GM12878 (cell line): ENCODE measurements at places on chromosomes 3 and 15.

- DNase-seq, result no peak
Observed at GRCh38 chr3:107833043-107833442, 257.8 kb downstream of the CD47 start.

DNA sequence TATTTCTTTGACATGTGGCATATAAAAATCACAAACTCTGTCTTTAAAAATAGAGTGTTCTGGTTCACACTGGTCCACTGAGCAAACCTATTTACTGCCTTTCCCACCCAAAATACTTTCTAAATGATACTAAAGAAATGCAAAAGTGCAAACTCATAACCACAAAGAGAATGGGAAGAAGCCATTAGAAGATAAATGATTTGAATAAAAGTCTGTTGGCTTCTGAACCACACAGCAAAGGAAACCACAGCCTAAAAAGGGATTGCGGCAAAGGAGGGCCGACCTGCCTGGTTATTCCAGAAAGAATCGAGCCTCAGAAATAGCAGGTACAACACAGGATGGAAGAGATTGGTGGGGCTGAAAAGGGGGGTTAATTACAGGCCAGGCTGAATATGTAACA is 599.5 kb downstream of the FHIT start:
- peak; percentile 8 for DNase-seq

DNA sequence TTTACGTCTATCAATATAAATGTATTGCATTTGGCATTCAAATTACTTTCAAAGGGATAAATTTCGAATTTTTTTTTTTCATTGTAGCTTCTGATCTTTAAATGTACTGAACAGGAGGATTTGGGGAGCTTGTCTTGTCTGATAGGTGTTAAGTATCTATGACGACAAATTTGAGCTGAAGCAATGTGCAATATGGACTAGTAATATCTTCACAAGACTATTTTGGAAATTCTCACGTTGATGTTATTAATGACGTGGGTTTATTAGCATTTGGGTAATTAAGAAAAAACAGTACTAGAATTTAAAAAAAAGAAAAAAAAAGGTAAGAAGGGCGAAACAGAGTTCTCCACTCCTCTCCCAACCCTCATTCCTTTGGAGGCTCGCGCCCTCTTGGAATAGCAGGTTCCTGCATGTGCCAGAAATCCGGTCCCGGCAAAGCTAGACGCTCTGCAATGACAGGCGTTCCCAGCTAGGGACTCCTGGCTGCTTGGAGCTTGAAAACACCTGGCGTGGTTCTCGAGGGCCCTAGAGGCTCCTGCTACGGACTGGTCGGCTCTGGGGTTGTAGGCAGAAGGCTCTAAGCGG is 648 bp upstream of the P2RY1 start:
- DNase-seq, result no peak

DNA sequence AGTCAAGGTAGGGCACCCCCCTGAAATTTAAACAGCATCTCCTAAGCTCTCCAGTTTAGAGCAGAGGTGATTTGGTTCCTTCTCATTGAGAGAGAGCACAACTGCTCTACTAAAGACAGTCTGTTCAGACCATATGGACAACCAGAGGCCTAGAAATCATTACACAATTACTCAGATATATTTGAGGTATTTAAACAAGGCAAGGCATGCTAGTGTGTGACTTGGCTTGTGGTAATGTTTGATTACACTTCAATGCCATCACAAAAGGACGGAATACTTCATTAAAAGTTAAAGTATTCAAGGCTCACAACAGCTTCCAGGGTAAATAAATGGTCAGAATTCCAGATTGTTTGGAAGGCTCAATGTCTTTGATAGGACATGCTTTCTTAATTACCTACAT is 110.2 kb downstream of the LRTM1 start:
- no peak for DNase-seq

DNA sequence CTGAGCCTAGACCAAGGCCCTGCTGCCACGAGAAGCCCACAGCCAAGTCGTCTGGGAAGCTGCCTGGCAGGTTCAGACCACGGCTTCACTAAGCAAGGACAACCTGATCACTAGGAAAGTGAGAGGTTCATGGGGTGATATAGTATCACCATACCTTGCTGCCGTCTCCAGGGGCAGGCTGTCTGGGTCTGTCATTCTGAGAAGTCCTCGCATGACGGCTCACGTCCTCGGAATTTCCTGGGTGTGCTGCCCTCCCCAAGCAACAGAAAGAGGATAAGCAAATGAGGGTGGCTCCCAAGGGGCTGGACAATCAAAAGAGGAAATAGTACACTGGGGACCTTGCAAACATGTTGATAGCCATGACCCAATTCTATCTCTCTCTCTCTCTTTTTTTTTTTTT is 207.4 kb upstream of the IGF1R start:
- DNase-seq, result no peak

- no peak for DNase-seq
Observed at GRCh38 chr3:72213296-72214065, 428.5 kb upstream of the PROK2 start.

DNA sequence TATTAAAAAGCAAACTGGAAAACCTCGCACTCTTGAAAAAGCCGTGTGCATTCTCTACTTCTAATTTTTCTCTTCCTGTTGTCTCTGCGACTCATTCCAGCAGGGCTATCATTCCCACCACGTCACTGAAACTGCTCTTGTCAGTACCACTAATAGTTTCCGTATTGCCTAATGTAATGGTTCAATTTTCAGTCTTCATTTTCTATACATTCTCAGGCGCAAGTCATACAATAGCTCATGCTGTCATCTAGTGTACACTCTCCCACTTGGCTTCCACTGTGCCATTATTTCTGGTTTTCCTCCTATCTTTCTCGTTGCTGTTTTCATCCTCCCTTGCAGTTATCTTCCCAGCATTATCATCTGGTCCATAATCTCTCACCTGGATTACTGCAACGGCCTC is 160.2 kb downstream of the SPATA16 start:
- no peak for DNase-seq

GRCh38 chr15:90934256-90934948 is 683 bp upstream of the UNC45A start:
- peak; percentile 43 for DNase-seq

DNA sequence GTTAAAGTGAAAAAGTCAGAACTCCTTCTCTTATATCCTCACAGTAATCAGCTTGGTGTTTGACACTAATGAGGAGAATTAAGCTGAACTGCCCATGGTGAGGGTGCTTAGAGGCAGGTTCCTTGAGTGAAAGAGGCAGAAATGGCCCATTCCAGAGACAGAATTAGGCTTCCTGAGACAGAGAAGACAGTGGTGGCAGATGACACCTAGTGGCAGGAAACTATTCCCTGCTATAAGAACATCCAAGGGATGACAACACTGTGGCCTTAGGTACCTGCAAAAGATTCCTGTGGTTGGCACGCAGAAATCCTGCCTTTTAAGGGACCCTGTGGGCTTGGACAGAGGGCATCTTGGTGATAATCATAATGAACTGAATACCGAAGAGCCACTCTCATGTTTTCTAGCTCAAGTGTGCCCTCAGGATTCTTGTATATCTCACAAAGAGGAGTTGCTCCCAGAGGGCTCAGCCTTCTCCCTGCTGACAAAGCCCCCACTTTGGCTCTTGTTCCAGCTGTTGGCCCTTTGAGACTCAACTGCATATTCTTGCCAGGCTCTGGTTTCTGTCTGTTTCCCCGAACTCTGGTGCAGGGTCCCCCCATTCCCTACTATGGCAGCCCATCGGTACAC is 56.0 kb downstream of the KBTBD12 start:
- DNase-seq, result peak; percentile 26

DNA sequence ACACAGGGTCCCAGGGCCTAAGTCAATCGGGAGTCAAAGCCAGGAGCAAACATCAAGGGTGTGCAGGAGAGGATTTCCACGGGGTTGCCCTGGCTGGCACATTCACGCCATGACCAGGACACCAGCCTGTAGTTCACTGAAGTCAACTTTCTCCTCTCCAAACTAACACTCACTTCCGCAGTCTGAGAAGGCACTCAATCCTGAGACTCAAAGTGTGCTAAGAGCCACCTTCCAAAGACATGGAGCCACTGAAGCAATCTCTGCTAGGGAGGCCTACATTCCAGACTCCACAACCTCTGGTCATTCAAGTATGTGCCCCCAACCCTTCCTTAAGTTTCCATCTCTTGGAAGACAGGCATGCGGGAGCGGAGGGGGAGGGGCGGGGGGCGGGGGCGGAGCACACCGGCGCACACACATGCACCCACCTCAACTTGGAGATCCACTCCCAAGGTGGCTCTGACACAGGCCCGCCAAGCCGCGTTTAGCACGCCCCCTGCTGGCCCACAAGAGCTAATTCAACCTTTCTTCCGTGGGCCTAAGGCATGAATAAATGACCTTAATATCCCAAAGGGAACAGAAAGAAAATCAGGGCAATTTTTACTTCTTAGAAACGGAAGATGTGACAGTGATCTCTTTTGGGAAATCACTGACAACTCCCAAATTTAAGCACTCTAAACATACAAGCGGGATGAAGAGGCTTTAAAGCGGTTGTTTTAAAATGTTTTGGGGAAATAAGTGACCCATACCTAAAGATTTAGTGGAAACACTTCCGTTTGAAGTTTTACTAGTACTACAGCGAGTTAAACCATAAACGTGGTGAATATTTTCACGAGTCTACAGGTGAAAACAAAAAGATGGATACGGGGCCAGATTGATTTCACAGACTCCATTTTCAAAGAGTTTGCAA is 162.5 kb upstream of the CHRNA7 start:
- peak; percentile 11 for DNase-seq

DNA sequence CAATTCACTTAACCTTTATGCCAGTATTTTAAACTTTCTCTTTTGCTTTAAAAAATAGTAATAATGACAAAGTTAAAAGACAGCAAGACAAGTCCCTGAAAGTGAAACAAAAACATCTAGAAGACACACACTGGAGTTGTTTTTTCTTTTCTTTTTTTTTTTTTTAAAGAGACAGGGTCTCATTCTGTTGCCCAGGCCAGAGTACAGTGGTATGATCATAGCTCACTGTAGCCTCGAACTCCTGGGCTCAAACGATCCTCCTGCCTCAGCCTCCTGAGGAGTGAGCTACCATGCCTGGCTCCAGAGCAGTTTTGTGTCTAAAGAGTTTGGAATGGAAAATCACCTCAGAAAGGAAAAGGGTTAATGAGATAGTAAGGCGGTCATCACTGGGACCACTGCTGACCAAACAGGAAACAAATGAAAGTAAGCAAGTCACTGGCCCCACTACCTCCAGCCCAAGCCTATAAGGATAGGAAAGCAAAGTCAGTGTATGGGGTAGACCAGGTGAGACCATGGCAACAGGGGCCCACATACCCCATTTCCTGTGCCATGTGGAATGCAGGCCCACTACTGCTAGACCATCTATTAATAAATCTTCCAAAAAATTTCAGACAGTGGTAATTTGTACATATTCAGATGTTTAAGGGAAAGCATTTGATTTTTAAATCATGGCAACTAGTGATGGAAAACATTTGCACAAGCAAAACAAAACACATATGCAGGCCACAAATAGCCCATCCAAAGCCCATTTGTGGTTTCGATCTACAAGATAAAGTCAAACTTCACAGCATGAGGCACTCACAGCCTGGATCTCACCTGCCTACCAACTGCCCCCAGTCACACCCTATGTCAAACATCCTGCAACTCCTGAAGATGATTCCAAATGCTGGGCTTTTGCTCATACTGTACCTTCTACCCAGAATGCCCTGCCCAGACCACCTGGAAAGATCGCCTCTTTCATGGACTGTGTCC is 62.6 kb downstream of the OSBPL10 start:
- DNase-seq, result peak; percentile 7

GRCh38 chr3:29686889-29687592 is 406.2 kb downstream of the RBMS3 start:
- peak; percentile 70 for DNase-seq

GRCh38 chr3:16842272-16843270 is 42.2 kb upstream of the PLCL2 start:
- DNase-seq, result peak; percentile 83

GRCh38 chr3:52228751-52229291 is 3.4 kb upstream of the TLR9 start:
- DNase-seq, result no peak

DNA sequence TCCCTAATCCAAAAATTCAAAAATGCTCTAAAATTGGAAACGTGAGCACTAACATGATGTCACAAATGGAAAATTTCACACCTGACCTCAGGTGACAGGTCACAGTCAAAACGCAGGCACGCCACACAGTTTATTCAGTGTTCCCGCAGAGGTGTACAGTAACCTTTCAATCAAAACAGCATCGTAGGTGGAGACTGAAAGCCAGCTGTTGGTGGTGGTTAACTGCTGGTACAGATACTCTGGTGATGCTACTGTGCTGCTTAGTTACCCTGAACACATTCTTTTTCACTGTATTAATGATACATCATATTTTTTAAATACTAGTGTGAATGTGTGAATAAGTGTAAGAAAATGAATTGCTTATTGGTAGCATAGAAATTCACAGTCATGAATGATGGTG is 23.8 kb downstream of the RAB11A start:
- DNase-seq, result no peak

DNA sequence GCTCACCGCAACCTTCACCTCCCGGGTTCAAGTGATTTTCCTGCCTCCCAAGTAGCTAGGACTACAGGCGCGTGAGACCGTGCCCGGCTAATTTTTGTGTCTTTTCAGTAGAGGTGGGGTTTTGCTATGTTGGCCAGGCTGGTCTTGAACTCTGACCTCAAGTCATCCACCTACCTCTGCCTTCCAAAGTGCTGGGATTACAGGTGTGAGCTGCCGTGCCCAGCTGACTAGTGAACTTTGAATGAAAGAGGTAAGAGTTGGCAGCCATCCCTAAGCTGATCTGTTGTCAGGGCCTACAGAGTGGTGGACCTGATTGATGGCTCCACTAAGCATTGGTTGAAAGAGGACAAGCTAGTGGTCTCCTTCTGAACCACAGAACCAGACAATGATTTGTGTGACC is 15.3 kb downstream of the PXK start:
- DNase-seq, result no peak

- DNase-seq, result no peak
Observed at GRCh38 chr3:134355416-134355815, 18.8 kb downstream of the AMOTL2 start.

GRCh38 chr15:40080847-40081246 is 27.8 kb downstream of the BMF start:
- no peak for DNase-seq

DNA sequence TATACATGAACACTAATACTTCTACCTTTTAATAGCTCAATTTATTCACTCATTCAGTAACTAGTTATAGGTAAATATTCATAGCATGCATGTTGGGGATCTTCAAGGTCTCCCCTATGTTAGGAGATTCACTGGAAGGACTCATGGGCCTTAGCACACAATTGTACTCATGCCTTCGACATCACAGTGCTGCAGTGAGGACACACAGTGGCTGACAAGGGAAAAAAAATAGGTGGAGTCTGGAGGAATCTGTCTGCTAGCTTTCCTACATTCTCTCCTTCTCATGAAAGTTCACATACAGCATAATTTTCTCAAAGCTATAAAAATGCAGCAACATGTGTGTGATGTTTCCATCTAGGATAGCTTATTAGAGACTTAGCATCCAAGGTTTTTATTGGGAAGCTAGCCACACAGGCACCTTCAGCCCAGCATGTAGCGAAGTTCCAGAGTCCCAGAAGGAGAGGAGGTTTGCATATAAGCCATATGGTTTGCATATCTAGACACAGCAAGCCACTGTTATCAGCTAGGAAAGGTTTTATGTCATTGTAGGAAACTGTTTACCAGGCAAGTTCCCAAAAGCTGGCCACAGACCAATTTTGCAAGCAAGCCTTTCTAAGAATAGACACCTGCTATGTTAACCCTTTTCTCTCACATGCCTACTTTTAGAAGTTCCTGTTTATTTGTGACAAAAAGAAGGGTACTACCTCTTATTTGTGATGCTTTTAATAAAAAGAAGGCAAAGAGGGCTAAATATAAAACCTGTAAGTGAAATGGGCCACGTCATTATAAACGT is 46.4 kb downstream of the MORC1 start:
- no peak for DNase-seq
